ENCODE measurements at places on chromosomes 6 and 20.

DNA sequence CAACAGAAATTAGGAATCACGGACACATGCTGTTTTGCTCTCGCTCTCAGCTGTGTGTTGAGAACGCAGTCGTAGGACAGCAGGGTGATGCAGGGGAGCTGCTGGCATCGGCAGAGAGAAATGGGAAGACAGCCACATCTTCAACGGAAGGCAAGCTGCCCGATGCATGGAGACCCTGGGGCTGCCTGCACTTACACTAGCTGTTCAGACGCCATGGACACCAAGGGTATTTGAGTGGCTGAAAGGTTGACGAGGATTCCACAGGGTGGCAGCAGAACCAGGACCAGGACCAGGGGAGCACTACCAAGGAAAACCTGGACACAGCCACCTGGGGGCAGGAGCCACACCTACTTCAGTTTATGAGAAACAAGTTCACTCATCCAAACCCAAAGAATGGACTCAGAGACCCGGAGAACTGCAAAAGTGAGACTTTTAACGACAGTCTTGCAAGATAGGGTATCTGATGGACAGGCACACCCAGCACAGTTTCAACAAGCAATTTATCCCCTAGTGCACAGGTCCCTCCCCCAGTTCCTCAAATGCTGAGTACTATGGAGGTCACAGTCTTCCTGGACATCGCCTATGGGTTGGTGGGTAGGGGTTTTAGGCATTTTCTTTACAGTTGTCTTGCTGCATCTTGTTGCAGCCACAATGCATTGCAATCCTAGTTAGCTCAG lies 56.3 kb upstream of the ENTPD6 start:
- peak; percentile 31 for DNase-seq

- DNase-seq, result no peak
These were observed 6.6 kb downstream of the HTR1B start for GRCh38 chr6:77456531-77457248.

DNA sequence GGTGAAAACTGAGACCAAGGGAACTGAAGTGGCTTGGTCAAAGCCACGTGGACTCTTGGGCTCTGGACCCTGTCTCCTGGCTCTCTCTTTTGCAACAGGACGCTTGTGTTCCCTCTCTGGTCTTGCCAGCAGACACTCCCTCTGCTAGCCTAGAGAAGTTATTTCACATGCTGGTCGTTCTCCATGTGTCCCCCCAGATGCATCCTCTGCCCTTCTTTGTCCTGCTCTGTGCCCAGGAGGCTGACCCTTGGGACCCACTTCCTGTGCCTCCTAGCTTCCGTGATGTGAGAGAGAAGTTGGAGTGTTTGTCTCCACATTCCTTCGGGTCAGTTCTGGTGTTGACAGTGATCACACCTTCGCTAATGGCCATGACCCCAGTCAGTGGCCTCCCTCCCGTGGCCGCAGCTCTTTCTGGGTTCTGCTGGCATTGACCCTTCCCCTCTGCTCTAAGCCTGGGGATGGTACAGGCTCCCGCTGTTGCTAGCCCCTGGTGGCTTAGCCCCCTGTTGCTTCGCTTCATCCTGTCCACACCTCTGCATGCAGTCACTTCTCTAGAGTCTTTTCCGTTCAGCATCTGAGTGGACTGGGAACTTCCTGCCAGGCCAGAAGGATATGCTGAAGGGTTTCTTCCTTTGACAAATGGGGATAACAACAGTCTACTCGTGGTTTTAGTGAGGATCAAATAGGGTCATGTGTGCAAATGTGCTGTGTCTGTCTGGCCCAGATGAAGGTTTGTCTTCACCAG lies 70.1 kb upstream of the BMP2 start:
- no peak for DNase-seq

GRCh38 chr6:34568341-34569201 lies 12.4 kb upstream of the SPDEF start:
- DNase-seq, result no peak

DNA sequence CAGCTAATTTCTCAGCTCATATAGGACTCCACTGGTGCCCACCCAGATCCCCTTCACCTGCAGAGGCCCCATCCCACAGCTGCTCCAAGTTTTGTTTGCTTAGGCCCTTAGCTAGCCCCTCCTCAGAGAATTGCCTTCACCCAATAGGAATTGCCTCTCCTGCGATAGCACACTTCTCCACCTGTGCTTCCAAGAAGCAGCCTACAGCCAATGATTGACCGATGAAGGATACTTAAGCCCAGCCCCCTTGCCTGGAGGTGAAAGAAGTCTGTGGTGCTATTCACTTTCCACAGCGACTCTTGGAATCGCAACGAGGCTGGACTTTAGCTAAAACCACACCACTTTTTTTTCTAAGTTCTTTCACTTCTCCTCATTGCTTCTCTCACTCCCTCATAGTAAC lies 353.2 kb upstream of the BTBD3 start:
- no peak for DNase-seq

GRCh38 chr20:20782755-20783154 lies 70.3 kb upstream of the RALGAPA2 start:
- no peak for DNase-seq

GRCh38 chr6:3687847-3688246 lies 63.7 kb downstream of the PXDC1 start:
- DNase-seq, result peak; percentile 59
